ENCODE measurements at places on chromosomes 4 and X. TPM values are rescaled to one million over a fixed set of nuclear protein-coding genes. Genes with fewer than 3 reads are reported as not detected.

DNA sequence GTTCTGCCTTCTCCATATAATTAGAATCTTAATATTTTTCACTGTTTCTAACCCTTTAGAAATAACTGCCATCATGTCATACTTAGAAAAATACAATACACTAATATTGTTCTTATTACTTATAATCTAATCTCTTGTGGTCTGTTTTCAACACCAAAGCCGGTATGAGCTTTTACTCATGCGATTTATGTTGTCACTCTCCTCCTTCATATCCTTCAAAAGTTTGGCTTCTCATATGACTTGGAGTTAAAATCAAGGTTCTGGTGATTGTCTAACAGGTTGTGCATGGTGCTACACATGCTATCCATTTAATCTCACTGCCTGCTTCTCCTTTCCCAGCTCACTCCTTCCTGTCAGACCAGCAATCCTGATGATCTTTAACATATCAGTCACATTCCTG, 1392.9 kb downstream of the ARAP2 start:
- no peaks in the 10 kb centered on the region for H3K4me1 ChIP-seq
- no peak overlapping the region for H3K27ac ChIP-seq
- no peaks in the 10 kb centered on the region for H3K27me3 ChIP-seq

DNA sequence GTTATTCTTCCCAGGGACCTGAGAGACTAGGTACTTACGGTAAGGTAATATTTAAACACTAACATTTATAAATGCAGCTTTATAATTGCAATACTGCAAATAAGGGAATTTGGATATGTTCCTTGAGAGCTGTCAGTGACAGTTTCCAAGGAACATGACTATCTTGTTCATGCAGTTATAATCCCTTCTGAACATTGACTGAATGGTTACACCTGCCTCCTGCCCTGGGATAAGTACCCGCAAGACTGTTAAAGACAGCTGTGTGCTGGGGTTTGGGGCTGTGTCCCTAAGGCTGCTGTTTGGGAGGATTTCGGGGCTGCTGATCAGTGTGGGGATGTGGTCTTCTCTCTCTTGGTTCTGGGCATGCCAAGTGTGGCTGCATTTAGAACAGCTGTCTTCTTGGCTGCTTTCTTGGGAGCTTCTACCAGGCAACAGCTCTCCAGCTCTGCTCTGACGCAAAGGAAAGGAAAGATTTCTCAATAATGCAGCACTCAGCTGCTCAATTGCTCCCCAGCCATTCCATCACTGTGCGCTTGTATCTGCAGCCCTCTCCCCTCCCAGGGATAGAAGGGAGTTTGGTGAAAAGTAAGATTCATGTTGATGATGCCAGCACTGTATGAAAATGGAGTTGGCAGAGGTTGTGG, 298.8 kb upstream of the TAPT1 start:
- no peak overlapping the region for H3K27ac ChIP-seq
- H3K4me1 ChIP-seq, result no peaks in the 10 kb centered on the region

DNA sequence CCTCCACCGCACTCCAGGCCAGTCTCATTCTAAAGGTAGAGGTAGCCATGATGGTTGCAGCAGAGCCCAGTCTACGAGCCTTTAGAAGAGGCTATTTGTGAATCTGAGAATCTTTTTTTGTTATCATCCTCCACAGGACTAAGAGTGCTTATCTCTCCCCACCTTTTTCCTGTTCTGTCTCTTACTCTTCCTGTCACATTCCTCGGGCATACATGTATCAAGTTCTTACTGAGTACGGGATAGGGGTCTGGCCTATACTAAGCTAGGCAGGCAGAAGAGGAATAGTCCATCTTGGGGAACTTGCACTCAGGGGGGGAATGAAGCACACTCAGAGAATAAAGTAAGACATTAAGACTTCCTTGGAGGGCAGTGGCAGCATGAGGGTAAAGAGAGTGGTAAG, 25.7 kb downstream of the LAS1L start:
- H3K27me3 ChIP-seq, result no peaks in the 10 kb centered on the region
- no peak overlapping the region for H3K4me3 ChIP-seq
- H3K27ac ChIP-seq, result no peak overlapping the region
- H3K4me1 ChIP-seq, result no peaks in the 10 kb centered on the region
- DNase-seq, result no peak

DNA sequence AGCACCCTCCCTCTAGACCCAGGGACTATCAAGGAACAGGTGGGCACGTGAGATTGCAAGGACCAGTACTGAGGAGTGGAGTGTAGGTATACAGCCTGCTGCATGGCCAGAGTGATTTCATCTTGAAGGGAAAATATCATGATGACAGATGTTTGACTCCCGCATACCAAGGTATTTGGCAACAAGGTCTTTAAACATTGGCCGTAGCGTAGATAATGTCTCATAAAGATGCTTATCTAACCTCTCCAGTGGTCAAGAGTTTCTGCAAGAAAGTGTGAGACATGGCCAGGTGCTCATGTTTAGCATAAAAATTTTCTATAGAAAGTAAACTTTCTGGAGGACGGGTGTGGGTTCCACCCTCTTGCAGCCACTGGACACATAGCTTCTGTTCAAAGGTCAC, 18.7 kb upstream of the ZNF630 start:
- no peak for DNase-seq
- H3K4me1 ChIP-seq, result no peaks in the 10 kb centered on the region
- no peaks in the 10 kb centered on the region for H3K27me3 ChIP-seq
- no peaks in the 10 kb centered on the region for H3K36me3 ChIP-seq

- H3K4me3 ChIP-seq, result no peak overlapping the region
- H3K4me1 ChIP-seq, result no peaks in the 10 kb centered on the region
- no peaks in the 10 kb centered on the region for H3K27me3 ChIP-seq
- no peak overlapping the region for H3K27ac ChIP-seq
- no peaks in the 10 kb centered on the region for H3K36me3 ChIP-seq
Measured at GRCh38 chrX:105226499-105226898, 6.0 kb upstream of the TEX13A start.

Gene SOX3
- not detected for total RNA-seq

Gene ADH5
- total RNA-seq, result 30.0 TPM

Gene ZBTB49
- 9.1 TPM for total RNA-seq

Gene GABRG1
- not detected for total RNA-seq

Gene HELT
- not detected for total RNA-seq

Gene TCEAL9
- total RNA-seq, result 37.9 TPM

Gene RNF150
- 2.3 TPM for total RNA-seq

Gene MGAT4D
- not detected for total RNA-seq
